ENCODE measurements at places on chromosomes 7 and 10.

DNA sequence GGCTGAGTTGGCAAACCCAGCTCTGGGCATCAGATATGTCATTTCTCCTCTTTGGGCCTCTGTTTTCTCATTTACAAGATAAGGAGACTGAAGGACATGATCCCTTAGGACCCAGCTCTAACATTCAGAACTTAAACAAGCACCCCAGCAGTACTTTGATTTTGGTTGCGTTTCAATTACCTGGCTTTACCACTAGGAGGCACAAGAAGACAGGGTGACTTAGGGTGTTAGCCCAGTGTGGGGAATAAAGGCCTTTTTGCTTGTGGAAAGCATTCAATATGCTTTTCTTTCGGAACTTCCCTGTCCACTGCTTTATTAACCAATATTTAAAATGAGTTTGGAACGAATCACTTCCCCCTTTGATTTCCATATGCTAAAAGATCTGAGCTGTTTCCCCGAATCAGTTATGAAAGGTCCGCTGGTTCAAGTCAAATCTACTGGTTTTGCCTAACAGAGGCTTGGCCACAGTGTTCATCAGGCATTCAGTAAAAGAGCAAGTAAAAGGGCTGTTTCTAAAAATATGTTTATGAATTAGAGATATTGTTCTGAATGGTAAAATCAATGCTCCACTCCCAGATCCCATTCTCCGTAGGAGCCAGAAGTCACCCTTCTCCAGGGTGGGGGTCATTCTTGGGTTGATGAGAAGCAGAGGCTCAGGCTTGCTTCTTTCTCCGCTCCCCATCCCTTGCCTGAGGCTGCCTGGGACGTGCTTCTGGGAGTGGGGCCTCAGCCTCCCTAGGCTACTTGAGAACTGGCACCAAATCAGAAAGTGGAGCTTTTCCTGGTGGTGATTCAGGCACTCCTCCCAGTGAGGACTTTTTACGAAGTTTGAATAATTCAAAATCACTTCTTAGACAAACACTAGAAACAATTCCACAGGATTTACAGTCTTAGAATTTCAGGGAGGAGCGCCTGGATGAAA, 105.5 kb downstream of the MYOF start:
- no peak for DNase-seq

DNA sequence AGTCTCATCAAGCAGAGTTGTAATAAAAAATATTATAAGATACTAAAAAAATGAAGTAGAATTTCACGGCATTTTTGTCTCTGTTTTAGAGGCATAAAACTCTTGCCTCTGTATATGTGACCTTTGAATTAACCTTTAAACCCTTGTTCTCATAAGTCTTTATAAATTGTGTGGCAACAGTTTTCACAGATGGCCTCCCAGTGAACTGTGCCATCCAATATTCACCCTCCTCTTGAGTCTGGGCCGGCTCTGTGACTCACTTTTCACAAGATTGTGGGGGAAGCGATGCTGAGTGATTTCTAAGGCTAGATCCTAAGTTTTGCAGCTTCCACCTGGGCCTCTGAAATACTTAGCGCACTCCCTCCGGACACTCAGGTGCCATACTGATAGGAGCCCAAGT, 4.6 kb upstream of the USP6NL start:
- no peak for DNase-seq

DNA sequence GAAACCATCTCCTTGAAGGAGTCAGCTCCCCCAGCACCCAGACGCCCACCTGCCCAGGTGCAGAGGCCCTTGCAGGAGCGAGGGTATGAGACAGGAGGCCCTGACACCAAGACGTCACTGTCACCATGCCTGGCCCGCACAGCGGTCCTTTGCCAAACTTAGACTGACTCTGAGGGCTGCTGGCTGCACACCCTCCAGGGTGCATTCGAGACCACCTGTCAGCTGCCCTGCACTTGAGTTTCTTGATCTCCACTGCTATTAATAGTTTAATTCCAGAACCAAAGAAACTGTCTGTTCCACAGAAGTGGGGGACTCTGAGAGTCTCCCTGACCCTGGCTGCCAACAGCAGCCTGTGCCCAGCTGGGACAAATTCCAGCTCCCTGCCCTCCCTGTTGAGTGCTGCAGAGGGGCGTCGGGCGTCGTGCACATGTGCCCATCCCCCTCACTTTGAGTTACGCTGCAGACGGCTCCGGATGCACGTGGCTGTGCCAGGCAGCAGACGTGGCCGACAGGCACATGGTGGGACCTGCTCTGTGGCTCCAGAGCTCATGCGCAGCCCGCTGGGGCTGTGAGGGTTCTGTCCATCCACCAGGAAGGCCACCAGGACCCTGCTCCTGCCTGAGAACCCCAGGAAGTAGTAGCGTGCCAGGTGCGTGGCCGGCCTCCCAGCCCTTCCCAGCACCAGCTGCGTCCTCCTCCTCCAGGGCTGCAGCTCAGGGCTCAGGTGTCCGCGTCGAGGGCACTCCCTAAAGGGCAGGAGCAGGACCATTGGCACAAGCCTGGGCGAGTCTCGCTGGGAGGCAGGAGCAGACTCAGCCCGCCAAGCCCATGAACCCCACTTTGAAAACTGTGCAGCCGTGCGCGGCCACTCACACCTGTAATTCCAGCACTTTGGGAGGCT, 24.8 kb downstream of the ELFN1 start:
- no peak for DNase-seq

- no peak for DNase-seq
Observed at GRCh38 chr7:74217455-74218342, 7.9 kb downstream of the LAT2 start.

DNA sequence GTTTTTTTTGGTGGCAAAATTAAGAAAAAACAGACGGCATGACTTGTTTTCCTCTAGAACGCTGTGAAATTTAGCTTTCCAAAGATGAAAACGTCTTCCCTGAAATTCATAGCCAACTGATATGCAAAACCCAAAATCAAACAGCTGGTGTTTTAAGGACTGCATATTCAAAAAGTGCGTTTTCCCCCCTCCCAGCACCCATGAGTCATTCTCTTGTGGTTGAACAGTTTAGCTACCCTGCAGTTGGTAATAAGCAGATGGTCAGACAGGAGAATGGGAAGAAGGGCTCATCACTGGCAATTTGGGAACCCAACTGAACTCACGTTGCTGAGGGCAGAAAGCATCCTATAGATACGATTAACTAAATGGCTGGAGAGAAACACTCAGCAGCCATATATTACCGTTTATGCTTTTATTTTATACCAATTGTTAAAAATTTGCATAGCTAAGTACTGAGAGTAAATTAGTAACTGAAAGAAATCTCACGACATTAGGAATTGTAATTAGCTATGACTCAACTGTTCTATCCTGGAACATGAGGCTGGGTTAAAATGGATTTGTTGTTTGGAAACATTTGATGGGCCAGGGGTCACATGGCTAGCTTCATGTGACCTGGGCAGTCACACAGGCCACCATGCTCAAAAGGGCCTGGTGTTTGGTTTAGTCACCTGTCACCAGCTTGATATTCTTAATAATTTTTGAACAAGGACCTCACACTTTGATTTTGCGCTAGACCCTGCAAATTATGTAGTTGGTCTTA, 343.1 kb downstream of the PHTF2 start:
- no peak for DNase-seq

GRCh38 chr7:148175512-148175911, 415.1 kb upstream of the C7orf33 start:
- DNase-seq = no peak

DNA sequence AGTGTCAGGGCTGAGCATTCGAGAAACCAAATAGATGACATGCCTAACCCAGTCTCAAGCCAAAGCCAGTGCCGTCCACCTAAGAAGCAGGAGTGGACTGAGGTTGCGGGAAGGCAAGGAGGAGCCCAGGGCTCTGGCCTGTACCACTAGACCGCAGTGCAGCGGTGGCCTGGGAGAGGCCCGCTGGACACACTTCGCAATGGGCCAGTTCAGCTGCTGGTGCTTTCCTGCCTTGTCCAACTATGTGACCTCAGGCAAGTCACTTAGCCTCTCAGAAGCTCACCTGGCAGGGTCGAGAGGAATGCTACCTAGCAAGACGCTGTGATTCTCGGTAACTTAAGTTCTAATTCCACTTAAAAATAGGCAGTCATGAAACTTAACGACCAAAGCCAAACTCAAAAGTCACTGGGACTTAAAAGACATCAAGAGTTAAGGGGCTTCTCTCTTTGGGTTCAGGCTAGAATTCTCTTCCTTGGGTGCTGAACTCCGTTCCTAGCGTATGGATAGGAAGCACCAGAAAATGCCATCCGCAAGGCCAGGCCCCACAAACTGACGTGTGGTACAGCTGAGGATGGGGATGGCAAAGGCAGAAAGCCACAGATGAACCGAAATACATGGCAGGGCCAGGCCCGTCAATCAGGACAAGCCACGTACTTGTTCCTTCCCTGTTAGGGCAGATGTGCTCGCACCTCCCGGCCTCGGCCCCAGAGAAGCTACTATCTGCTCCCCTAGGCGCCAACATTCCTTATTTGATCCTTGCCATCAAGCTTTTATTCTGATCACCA, 34.2 kb downstream of the CTBP2 start:
- no peak for DNase-seq

DNA sequence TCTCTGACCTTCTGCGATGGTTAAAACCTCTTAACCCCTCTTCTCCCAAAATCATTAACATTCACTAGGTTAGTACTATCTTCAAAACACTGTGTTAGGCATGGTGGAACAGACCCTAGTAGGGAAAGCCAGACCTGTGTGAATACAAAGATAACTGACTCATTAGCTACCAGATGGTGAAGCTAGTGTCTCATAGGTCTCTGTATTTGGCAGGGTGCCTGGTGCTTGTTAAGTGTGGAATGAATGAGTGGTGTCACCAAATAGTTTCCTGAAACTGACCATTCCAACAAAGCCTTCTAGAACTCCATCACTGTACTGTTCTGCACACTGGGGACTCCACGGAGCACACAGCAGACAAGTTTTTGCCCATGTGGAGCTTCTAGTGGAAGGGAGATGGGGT, 27.7 kb upstream of the TM9SF3 start:
- no peak for DNase-seq

DNA sequence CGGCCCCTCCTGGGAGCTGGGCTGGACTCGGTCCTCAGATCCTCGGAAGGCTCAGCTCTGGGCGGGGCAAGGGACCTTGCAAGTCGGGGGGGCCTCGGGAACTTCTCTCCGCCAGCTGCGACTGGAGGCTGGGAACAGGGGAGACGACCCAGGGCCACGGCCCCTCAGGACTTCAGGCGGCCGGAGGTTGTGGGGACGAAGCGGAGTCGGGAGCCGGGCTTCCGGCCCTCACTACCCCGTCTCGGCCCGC, 2.6 kb downstream of the ADIRF start:
- no peak for DNase-seq

DNA sequence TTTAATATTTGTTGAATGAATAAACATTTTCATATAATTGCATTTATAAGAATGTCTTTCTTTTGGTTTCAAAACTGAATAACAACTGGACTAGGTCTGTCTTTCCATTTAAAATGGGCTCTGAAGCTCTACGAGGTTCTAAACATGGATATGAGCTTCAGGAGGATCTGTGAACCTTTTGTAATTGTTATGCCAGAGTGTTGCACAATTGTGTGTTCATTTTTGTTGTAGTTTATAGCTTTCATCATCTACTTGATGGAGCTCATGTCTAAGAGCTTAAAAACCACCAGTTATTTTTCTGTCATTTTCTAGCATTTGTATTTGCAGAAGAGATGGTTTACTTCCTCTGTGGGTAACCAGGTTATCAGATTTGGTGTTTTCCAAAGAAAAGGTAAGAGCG, 265.7 kb upstream of the NPY start:
- DNase-seq = no peak

GRCh38 chr7:45367026-45367425, 207.1 kb upstream of the ADCY1 start:
- no peak for DNase-seq

DNA sequence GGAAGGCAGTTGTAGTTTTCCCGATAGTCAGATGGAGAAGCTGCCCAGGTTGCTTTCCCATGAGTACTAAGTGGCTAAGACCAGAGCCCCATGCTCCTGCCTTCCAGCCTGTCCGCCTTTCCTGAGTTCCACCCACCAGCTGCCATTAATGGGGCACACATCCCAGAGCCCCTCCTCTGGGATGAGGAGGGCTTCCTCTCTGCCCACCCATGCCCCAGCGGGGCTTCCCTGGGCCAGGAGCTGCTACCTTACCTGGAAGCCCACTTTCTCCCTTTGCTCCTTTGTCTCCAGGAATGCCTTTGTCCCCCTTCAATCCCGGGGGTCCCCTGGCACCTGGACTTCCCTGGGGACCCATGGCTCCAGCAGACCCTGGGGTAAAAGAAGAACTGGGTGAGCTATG, 7.8 kb downstream of the SFTPD start:
- no peak for DNase-seq

- no peak for DNase-seq
Observed at GRCh38 chr10:71090330-71090729, 122.0 kb upstream of the UNC5B start.

DNA sequence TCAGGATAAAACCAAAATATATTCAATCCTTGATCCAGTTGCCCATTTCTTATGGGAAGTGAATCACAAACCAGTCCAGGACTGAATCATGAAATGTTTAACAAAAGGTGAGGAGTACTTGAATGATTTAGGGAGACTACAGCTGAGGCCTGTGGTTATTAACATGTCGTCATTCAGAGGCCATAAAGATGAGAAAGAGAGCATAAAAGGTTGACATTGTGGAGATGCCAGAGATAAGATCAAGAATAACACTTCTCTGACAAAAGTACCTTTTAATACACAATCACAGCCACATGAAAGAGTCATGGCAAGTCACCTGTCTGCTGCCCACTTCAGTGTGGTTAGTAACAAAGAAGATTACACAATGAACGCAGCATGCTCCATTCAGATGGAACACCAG, 1195.7 kb upstream of the SORCS1 start:
- no peak for DNase-seq

DNA sequence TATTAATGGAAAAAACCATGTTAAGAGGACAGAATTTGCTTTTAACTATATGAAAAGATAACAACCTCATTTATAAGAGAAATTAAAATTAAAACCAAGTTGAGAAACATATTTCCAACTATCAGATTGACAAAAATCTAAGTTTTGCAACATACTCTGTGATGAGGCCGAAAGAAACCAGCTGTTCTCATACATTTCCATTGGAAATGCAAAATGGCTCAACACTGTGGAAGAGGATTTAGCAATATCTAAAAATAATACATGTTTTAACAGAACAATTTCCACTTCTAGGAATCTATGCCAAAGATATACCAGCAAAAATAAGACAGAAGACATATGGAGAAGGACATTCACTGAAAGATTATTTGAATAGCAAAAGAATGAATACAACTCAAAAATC, 268.8 kb downstream of the DYNC1I1 start:
- no peak for DNase-seq

- no peak for DNase-seq
Observed at GRCh38 chr7:39299695-39300094, 266.5 kb upstream of the YAE1 start.

DNA sequence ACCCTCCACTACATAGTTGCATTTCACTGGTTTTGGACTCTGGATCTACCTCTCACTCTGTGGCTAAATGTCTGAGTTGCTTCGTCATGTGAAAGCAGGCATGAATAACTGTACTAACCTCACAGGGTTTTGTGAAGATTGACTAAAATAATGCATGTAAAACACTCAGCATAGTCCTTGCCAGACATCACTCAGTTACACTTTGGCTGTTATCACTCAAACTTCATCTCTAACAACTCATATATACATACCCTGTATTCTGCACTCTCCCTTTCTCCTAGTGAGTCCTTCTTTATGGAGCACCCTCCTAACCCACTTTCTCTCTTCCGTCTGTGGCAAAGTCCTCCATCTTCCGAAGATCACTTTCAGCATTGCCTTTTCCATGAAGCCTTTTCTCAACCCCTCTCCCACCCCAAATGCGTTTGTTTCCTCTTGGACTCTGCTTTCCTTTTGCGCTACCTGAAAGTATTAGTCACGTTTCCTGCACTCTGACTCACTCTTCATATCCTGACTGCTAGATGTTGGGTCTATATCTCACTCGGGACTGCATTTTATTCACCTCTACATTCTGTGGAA, 72.6 kb downstream of the OSBPL3 start:
- no peak for DNase-seq

All from H1 (cell line).